ENCODE measurements at places on chromosomes 5 and 9.
A peak's percentile ranks its signal among the peaks of the same experiment; 100 is the strongest.

DNA sequence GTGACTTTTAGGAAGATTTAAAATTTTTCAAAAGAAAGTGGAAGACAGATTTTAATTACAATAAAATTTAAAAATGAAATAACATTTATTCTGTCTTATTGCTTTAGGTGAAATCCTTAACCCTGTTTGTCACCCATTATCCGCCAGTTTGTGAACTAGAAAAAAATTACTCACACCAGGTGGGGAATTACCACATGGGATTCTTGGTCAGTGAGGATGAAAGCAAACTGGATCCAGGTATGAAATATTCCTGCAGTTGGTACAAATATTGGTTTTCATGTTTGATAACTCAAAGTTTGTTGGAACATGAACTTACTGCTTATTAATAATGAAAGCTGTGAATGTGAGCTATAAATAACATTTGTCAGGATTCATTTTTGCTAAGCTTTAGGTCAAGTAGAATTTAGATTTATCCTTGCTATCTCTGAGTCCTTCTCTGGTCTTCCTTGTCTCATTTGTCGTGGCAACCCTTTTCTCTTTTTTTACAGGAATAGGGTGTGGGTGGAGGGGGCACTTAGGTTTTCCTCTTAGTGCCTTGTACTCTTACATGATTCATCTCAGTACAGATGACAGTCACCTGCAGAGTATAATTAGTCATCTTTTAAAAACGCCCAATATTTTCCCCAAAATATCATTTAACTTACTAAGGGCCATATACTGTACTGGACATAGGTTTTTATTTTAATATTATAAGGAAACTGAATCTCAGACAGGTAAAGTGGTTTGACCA, 95.3 kb upstream of the RASGRF2 start:
- ATAC-seq = peak; percentile 88

GRCh38 chr5:67000794-67001475, 195.7 kb downstream of the CD180 start:
- ATAC-seq = no peak

DNA sequence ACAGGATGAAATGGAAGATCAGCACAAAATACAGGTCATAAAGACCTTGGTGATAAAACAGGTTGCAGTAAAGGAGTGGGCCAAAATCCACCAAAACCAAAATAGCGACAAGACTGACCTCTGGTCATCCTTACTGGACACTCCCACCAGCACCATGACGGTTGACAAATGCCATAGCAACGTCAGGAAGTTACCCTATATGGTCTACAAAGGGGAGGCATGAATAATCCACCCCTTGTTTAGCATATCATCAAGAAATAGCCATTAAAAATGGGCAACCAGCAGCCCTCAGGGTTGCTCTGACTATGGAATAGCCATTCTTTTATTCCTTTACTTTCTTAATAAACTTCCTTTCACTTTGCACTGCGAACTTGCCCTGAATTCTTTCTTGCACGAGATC, 6.0 kb upstream of the NDUFB6 start:
- ATAC-seq = no peak

DNA sequence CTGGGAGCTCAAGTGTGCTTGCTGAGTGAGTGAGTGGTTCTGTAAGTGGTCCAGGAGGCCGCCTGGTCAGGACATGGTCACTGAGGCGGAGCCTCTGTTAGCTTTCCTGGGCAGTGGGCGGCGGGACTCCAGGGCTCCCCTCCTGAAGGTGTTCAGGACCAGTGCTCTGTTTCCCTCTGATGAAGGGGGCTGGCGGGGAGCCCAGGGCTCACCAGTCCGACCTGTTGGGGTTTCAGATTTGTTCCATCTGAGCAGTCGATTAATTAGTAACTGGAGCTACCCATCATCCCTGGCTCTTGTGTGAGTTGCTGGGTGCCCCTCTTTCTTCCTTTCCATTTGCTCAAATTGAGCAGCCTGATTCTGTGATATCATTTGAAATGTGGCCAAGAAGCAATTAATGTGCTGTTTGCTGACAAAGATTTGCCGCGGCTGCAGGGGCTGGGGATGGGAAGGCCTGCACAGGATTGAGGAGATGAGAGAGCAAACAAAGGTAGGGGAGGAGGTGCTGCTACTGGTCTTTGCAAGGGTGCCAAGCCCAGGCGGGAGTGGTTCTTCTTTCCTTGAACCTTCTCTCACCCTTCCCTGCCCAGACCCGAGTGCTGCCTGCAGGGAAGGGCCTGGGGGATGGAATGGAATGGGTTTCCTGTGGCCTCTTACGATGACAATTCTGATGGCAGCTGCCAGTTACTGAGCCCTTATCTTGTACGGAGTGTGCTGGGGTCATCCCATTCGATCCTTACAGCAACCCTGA, 92.8 kb upstream of the PITX1 start:
- no peak for ATAC-seq

DNA sequence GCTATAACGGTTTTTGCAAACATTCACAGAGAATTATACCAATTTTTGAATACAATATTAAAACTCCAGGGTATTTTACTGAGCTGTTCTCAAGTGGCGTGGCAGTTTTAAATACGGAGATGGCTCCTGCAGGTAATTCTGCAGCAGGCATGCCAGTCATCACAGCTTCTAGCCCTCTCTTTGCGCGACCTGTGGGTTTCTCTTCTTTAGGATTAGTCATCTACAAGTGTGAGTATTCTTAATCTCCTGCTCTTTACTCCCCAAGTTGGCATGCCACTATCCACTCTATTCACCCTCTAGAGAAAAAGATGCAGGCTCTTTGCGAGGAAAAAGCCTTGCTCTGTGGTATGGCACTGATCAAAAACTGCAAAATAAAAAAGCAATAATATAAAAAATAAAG, 43.9 kb downstream of the ANKRD31 start:
- ATAC-seq = peak; percentile 55

- ATAC-seq = no peak
Observed at GRCh38 chr9:93903886-93904648, 51.1 kb downstream of the BARX1 start.

GRCh38 chr5:36950586-36951457, 74.3 kb downstream of the NIPBL start:
- ATAC-seq = peak; percentile 25

- ATAC-seq = no peak
Observed at GRCh38 chr9:36842560-36843530, 191.2 kb downstream of the PAX5 start.

GRCh38 chr5:117456866-117457470, 882.3 kb upstream of the SEMA6A start:
- no peak for ATAC-seq

DNA sequence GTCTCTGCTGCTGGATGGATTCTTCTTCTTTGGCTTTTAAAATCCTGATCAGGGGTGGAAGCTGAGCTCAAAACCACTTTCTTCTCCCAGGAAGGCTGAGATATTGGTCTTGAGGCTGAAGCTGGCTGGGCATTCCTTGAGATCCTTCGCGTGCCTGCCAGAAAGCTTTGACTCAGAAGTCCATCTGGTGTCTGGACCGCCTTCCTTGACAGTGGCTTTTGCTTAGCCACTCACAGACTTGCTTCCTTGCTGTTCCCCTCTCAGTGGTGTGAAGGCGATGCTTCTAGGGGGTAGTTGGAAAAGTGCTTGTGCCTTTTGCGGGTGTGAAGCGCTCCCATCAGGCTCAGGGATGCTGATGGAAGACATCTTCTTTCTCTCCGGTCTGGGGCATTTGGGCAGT, 45.9 kb downstream of the RGS3 start:
- ATAC-seq = no peak

DNA sequence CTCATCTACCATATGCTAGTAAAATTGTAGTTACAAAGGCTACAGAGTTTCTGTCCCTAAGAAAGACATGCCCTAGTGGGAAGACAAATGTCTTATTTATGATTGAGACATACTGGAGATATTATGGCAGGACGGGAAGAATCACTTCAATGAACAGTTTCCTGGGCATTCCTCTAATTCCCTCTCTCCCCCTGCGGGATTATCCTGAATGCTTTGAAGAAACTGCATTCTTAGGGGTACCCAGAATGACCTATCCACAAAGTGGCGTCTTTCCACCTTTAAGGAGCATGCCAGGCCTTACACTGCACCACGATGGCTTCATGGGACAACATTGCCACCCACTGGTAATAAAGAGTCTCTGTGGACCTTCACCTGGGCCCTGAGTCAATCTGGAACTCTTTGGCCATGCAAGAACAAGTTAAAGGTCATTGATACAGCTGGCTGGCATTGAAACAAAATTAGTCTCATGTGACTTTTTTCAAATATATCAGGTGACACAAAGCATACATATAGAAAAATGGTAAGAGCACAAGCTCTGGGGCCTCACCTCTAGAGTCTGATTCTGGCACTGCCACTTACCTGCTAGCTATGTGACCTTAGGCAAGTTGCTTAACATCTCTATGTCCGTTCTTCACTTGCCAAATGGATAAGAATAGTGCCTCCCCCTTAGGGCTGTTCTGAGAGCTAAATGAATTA, 32.0 kb downstream of the ANKRD55 start:
- ATAC-seq = peak; percentile 99

- ATAC-seq = no peak
Observed at GRCh38 chr9:121655231-121655755, 3.9 kb downstream of the DAB2IP start.

- no peak for ATAC-seq
Observed at GRCh38 chr9:94139672-94140417, 55.6 kb downstream of the PTPDC1 start.

DNA sequence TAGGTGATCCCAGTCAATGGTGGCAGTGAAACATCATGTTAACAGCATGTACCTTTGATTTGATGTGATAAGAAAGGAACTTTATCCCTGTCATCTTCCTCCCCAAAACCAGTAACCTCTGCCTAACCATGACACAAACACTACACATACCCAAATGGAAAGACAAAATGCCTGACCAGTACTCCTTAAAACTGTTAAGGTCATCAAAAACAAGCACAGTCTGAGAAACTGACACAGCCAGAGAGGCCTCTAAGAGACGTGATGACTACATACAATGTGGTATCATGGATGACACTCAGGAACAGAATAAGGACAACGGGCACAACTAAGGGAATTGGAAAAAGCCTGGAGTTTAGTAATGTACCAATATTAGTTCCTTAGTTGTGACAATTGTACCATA, 3.9 kb upstream of the IL5 start:
- no peak for ATAC-seq

DNA sequence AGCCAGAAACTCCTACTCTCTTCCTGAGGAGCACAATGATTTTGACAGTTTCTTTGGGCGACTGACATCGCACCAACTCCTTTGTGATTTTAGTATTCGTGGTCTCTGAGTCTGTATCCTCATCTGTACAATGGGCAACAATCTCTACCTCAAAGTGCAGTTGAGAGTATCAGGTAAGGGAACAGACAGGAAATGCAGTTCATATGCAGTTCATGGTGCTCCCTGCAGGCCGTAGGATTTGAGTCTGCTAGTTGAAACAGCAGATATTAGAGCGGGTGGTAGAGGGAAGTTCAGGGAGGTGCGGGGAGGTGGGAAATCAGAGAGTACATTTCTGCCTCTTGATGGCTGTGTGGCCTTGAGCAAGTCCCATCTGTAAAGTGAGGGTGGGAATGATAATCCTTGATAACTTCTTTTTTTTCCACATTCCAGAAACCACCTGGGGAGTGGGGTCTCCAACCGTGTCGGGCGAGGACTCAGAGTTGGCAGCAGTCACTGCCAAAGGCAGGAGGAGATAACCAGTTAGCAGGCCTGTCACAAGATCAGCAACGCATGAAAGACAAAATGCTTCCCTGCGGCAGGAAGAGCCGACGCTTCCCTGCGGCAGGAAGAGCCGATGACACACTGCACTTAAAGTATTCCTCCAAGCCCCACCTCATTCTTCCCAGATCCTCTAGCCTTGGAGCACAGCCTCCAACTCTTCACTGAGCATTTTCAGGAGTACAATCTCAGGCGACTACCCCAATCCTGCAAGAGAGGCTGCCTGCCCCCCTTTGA, 6.0 kb upstream of the NEK6 start:
- no peak for ATAC-seq

GRCh38 chr9:7567687-7568086, 231.9 kb downstream of the DMAC1 start:
- no peak for ATAC-seq

GRCh38 chr5:41057231-41057630, 13.9 kb downstream of the MROH2B start:
- no peak for ATAC-seq

- ATAC-seq = no peak
Observed at GRCh38 chr5:54621048-54621447, 103.5 kb downstream of the SNX18 start.

GRCh38 chr5:29079771-29080170, 2041.4 kb upstream of the CDH9 start:
- ATAC-seq = no peak

DNA sequence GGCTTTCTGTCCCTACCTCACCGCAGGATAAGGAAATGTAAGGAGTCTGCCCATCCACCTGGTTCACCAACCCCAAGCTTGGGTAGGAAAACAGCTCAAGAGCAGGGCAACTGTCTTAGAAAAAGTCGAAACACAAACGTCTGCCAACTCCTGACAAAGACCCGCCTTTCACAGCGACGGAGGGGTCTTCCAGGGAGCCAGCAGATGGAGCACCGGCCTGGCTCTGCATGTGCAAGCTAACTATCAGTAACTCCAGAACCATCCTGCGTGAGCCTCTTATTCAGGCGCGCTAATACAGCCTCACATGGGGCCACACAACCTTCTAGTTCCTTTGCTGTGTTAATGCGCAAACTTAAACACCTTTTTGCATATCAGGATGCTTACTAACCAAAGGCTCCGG, 26.9 kb downstream of the CAMSAP1 start:
- ATAC-seq = no peak

DNA sequence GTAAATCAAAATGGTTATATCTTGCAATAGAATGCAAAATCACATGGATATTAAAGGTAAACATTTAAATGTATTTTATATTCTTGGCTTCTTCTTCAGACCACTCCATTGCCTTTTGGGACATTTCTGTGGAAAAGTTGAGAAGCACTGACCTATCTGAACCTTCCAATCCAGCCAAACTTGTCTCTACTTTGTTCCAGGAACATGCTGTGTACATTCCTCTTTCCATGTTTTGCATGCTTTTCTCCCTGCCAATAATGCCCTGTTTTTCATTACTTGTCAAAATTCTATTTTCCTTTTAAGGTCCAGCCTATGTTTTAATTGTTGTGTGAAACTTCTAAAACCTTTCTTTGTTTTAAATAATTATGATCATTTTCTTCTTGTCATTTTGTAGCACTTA, 28.3 kb downstream of the JAK2 start:
- no peak for ATAC-seq

- ATAC-seq = no peak
Observed at GRCh38 chr9:113721856-113722255, 154.3 kb upstream of the ZNF618 start.

GRCh38 chr9:72858089-72858912, 94.6 kb downstream of the ALDH1A1 start:
- ATAC-seq = no peak

- ATAC-seq = no peak
Observed at GRCh38 chr9:121489344-121489743, 10.3 kb downstream of the GGTA1 start.

DNA sequence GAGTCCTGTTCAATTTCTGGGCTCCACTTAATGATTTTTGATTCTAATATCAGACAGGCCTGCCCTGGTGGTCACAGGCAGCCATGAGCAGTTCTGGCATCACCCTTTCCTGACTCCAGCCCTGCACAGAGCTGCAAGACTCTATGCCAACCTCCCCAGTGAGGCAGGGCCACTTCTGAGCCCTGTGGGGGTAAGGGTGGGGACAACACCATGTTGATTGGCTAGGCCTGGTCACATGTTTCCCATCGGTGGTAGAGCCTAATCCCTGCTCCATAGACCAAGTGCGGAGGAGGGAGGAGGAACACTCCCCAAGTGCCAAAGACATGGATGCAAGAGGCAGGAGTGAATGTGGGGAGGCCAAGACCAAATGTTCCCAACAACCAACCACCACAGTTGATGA, 134.6 kb downstream of the PHF2 start:
- ATAC-seq = no peak

GRCh38 chr5:175517824-175518450, 39.6 kb downstream of the SFXN1 start:
- ATAC-seq = peak; percentile 73
